ENCODE measurements at places on chromosomes 13 and 19.

- no peak for DNase-seq
Observed at GRCh38 chr19:14401468-14402195, 17.5 kb downstream of the DDX39A start.

DNA sequence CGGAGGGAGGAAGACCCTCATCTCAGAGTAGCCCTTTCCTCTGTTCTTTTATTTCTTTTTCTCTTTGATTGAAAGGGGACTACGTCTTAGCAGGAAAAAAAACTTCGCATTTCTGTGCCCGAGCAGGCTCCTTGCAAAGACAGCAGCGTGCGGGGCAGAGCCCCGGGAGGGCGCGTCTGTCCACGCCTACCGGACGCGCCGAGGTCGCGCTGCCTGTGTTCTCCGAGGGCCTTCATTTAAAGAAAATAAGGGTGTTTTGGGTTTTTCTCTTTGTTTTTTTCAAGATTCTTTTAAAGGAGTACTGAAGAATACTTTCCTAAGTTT, 29.2 kb downstream of the CERS1 start:
- no peak for DNase-seq

DNA sequence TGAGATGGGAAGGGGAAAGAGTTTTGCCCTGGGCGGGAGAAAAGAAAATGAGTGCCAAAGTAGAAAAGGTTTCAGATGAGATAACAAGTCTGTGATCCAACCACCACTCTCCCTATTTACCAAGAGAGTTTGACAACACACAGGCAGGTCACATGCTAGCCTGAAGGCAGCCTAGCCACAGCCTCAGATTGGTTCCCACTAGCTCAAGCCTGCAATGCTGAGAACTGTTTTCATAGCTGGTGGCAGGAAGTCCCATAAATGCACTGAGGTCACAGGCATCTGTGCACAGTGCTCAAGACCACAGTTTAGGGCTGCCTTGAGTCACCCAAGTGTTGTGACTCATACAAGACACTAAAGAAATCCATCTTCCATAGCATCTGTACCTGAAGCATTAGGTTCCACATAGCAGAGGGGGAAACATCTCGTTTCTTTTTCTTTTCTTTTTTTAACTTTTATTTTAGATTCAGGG, 18.5 kb upstream of the POP4 start:
- DNase-seq: no peak

DNA sequence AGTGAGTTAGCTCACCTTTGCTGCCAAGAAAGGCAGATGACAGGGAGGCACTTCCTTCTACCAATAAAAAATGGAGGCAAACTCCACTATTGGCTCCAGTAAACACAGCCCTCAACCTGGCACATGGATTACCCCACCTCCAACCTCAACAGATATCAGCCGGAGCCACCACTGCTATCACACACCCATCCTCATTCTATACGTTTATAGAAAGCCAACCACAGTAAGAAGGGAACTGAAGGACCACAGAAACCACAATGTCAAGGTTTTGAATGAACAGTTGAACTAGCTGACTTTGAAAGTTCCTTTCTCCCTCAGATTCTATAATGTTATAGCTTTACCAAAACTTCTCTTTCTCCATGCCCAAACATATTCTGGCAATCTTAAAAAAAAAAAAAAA, 526.2 kb downstream of the UQCRFS1 start:
- no peak for DNase-seq

GRCh38 chr13:51553531-51553930, 30.7 kb upstream of the WDFY2 start:
- no peak for DNase-seq

- no peak for DNase-seq
Observed at GRCh38 chr13:71278512-71278911, 588.5 kb downstream of the DACH1 start.

- no peak for DNase-seq
Observed at GRCh38 chr13:71806886-71807285, 60.1 kb downstream of the DACH1 start.

- DNase-seq: no peak
Observed at GRCh38 chr19:6047741-6048251, 62.5 kb downstream of the RFX2 start.

- no peak for DNase-seq
Observed at GRCh38 chr13:89603187-89603586, 1744.3 kb upstream of the MIR17HG start.

DNA sequence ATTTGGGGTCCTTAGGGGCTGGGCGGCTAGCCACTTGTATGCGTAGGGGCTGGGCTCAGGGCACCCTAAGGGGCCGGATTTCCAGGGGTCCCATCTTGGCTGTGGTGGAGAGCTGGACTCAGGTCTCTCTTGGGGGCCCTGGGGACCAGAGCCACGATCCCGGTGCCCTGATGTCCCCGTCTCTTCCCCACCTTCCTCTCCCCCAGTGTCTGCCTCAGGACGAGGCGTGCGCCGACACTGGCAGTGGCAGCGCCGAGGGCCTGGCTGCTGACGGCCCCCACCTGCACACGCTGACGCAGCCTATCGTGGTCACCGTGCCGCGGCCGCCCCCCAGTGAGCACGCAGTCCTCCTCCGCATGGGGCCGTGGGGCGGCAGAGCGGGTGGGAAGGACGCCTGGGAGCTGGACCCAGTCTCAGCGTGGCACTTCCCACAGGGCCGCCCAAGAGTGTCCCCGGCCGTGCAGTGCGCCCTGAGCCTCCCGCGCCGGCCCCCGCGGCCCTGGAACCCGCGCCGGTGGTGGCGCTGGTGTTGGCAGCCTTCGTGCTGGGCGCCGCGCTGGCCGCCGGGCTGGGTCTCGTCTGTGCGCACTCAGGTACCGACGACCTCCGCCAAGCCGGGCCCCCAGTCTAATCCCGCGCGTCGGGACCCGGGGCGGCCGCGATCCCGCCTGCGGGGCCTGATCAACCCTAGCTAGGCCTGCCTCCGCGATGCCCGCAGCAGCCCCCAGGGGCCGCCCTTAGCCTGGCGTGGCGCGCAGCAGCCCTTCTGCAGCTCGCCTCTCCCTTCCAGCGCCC, 2.7 kb upstream of the SNAPC2 start:
- DNase-seq: no peak

DNA sequence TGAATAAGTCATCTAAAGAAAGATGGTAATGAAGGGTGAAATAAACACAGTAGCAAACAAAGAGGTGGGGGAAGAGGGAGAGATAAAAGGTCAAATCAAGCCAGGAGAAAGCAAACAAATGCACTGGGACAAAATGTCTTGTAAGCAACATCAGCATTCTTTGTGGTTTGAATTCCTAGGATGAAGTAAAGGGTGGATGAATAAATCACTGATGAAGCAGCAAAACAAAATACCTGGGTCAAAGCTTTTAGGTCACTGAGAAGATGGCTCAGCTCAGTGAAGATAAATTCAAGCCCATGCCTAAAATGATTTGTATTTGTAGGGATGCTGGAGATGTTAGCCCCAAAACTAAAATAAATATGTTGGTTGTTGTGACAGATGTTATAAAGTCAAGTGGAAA, 86.5 kb upstream of the FBXL3 start:
- no peak for DNase-seq

DNA sequence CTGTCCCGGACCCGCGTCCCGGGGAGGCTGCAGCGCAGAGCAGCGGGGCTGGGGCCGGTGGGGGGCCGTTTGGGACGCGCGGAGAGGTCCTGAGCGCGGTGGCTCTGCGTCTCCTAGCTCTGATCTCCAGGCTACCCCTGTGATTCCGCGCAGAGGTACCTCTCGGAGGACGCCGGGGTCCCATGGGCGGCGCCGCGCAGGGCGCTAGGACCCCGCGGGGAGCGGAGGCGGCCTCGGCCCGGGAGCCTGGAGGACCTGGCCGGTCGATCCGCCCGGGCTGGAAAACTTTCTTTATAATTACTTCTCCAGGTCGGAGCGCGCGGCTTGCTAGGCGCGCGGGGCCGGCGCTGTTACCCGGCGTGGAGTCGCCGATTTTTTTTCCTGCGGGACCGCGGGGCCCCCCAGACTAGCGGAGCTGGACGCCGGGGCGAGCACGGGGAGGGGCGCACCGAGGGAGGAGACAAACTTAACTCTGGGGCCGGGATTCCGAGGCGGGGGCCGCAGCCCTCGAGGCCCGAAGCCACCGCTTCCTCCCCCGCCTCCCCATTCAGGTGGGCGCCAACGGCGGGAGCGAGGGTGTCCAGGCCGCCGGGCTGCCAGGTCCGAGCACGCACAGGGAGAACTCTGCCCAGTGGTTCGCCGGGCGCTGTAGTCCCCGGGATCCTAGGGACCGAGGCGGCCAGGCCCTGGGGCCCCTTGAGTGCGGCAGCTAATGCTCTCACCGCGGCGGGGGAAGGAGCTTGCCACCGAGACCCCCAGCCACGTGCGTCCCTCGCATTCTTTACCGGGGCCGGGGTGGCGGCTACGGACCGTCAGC, 848 bp upstream of the CEBPA start:
- DNase-seq: no peak

- DNase-seq: no peak
Observed at GRCh38 chr13:95075506-95075905, 225.7 kb downstream of the ABCC4 start.

DNA sequence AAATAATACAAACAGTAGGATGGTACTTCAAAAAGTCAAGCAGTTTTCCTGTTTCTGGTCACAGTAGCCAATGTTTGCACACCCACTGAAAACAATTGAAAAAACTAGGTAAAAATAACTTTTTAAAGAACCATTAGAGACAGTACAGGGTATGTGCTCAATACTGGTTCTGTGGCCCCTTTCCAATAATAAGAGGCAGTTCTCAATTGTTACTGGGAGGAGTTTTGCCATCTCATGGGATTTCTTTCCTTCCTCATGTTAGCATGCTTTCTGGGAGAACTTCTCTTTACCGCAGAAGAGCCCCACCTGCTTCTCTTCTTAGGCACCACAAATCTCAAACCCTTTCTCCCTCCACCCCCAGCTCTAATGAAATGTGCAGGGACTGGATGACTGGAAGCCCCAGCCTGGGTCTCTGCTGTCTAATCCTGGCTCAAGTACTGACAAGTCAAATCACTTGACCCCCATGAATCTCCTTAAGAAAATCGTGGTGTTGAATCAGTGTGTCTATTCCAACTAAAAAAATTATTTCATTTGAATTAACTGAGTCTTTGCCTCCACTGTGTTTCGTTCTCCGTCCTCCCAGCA, 14.6 kb downstream of the METTL21C start:
- no peak for DNase-seq

GRCh38 chr13:110554227-110554836, 7.2 kb downstream of the RAB20 start:
- no peak for DNase-seq

DNA sequence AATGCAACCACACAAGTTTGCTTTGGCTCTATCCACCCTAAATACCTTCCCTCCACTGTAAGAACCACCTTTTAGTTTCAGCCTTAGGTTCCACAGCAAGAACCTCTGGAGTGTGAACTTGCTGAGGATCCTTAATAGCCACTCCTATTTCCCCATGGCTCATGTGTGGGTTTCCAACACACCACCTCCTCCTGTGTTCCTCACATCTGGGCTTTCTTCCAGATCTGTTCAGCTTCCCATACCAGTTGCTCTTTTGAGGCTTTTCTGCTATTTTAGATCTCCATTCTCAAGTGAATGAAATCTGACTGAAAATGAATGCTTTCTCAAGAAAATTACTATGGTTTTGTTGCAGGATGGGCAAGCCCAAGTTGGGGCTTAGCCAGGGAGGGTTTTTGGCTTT, 104.8 kb upstream of the MIR17HG start:
- DNase-seq: no peak

DNA sequence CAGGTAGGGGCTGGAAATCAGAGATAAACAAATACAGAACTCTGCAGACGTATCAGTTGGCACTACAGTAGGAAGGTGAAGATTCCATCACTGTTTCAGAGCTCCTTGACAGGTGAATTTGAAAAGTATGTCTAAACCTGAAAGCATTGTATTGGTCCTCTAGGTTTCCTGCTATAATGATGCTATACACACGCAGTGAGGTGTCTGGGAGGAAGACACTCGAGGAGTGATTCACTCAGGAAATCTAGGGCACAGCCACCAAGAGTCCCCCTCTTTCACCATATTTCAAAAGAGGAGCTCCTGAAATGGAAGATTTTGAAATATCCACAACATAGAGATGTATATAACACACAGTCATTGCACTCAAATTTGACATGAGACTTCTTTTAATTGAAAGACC, 331.0 kb upstream of the DACH1 start:
- DNase-seq: no peak

DNA sequence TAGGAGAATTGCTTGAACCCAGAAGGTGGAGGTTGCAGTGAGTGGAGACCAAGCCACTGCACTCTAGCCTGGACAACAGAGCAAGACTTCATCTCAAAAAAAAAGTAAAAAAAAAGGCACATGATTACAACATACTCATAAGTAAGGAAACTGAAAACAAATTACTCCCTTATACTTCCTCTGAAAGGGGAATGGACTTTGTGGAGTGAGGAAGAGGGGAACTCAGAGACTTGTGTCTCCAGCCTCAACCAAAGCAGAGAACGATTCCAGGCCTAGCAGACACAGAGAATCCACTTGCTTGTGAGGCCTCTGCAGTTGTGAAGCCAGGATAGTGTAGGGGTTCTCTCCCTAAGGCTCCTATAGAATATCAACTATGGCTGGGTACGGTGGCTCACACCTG, 4.3 kb upstream of the LATS2 start:
- DNase-seq: no peak

GRCh38 chr13:64871742-64872141, 2358.4 kb downstream of the PCDH9 start:
- no peak for DNase-seq

- DNase-seq: no peak
Observed at GRCh38 chr13:31201341-31202031, 1.7 kb downstream of the B3GLCT start.

GRCh38 chr19:50417111-50418081, 1.3 kb upstream of the SPIB start:
- no peak for DNase-seq

DNA sequence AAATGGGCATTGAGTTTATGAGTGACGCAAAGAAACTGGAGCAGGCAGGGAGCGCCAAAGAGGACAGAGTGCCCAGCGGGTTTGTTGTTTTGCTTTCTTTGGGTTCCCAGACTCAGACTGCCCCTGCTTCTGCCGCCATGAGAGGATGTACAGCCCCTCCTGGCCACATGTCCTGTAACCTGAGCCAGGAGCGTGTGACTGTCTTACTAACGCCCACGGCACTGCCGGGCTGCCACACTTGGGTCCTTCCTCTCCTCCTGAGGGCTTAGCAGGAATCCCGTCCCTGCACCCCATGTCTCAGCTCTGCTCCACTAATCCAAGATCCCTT, 80.5 kb downstream of the GPR12 start:
- DNase-seq: no peak

DNA sequence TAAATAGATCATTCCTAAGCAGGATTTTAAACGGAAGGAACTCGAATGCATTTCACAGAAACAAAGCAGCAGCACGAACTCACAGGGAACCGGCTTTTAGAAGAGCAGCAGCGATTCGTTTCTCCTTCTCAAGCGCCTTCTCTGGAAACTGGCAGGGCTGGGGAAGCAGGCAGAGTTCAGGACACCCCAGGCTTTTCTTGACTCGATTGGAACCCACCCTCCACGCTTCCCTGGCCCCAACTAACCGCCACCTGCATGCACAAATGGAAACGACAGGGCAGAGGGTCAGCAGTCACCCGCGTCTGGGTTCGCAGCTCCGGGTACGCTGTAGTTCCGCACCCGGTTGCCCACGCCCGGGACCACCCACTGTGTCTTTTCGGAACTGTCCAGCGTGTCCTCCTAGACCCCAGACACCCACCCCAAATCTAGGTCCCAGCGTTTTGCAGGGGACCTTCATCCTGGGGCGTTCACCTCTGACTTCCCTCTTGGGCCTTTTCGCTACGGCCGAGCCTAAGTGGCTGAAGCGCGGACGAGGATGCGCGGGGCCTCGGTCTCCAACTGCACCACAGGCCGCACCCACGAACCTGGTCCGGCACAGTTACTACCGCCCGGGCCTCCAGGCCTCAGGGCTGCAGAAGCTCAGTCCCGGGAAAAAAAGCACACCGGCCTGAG, 500 bp downstream of the ZFP30 start:
- peak; percentile 20 for DNase-seq

- no peak for DNase-seq
Observed at GRCh38 chr13:73060251-73061160, 1.7 kb downstream of the KLF5 start.
